NCI-H2227 treated with DMSO at 0.1 percent for 48 hours (cell line): ENCODE measurements at places on chromosomes 2 and 18.

GRCh38 chr2:23246992-23247683 lies 137.8 kb upstream of the KLHL29 start:
- DNase-seq = no peak

DNA sequence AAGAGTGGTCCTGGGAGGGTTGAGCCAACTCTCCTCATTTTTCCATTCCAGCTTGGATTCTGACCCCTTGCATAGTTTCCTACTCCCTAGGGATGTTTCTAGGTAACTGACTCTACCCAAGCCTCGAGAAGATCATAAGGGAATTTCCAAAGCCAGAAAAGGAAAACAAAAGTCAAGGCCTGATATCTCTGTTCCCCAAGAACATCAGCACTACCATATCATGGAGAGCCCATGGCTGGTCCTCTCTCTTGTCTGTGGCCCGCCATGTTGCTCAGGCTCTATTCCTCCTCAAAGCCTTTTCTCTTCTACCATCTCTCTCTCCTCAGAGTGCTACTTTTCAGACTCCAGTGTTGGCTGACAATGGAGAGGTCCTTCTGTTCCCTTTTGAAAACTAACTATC lies 99.6 kb upstream of the KLF7 start:
- DNase-seq = no peak

- no peak for DNase-seq
These were observed 214.4 kb upstream of the LRATD1 start for GRCh38 chr2:14418115-14418514.

- DNase-seq = no peak
These were observed 486.4 kb downstream of the FBXO15 start for GRCh38 chr18:73660931-73661856.

DNA sequence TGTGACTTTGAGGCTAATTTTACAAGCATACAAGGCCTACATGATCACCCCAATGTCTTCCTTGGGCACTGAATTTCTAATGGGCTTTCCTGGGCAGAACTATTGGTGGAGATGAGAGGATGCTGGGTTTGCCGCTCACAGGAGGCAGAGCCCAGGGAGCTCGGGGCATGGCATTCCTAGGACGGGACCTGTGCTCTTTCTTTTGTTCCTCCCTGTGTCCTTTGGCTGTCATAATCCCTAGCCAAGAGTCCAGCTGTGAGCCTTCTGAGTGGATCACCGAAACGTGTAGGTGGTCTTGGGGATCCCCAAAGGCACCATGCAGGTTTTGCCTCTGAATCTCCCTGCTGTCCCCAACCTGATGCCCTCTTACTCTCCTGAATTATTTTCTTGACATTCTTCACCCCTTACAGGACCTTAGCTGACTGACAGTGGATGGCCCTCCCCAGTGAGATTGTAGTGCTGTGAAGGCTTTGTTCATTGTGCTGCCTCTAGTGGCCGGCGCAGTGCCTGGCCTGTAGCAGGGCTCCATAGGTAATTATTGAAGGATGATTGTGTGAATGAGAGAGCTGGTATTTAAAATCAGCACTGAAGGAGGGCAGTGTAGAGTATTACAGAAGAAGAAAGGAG lies 221.9 kb downstream of the ZNF407 start:
- DNase-seq = no peak

GRCh38 chr18:79637181-79637920 lies 42.3 kb upstream of the CTDP1 start:
- DNase-seq = no peak

- DNase-seq = no peak
These were observed 64.1 kb downstream of the TRAPPC12 start for GRCh38 chr2:3443506-3444084.

DNA sequence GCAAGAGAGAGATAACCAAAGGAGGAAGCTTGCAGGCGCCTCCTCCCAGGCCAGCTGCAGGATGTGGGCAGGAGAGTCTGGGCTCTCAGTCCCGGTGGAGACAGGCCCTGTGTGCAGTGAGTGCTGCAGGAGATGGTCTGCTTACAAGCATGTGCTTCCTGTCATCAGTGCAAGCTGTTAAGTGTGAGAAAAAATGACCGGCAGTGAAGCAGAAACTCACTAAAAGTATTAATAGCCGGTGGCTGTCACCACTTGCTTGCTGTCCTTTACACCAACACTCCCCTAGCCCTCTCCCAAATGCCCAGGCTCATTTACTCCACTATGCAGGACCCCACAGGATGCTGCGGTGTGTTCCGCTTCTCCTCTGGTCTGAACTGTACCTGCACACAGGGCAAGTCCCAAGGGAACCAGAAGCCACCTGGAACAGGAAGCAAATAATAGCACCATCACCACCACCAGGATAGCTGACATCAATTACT lies 435.6 kb upstream of the HS6ST1 start:
- no peak for DNase-seq

DNA sequence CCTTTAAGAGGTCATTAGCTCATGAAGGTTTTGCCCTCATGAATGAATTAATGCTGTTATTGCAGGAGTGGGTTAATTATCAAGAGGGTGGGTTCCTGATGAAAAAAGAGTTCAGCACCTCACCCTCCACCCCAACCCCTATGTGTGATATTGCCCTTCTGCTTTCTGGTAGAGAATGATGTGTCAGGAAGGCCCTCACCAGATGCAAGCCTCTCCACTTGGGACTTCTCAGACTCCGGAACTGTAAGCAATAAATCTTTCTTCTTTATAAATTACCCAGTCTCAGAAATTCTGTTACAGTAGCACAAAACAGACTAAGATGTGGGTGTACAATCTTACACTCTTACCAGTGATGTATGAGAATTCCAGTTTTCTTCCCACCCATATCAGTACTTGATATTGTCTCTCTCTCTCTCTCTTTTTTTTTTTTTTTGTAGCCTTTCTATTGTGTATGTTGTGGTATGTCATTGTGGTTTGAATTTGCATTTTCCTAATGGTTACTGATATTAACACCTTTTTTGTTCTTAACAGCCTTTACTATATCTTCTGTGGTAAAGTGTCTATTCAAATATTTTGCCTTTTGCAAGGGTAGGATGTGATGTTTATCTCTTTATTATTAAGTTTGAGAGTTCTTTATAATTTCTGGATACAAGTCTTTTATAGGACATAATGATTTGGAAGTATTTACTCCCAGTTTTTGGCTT lies 10.4 kb upstream of the MAP2 start:
- no peak for DNase-seq

DNA sequence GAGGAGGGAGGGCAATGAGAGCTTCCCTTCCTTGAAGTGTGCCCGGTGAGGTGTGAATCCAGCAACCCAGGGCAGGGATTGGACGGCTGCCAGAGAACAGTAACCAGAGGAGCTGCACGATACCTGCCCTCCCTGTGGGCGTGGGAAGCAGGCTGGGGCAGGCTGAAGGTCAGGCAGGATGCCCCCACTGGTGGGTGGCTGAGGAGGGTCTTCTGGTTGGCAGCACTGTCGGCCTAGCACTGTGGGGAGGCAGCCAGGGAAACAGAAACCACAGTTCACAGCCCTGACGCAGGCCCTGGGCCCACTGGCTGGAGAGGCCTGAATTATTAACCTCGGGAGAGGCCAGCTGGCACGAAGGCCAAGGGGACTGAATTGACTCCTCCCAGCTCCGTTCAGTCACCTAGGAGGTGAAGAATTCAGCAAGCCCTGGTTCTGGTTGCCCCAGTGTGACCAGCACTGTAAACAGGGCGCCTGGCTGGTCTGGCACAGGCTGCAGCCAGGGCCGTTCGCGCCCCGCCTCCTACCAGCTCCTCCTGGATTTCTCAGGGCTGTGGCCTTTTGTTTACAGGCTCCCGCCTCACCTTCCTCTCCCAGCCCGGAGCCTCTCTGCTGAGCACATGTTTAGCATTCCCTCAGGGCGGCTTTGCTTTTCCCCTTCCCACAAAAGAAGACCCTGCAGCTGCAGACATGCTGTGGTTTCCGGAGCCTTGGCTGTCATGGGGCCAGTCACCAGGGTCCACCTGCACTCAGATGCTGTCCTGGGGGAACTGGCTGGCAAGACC lies 97.8 kb downstream of the B3GNT2 start:
- no peak for DNase-seq

GRCh38 chr2:39216346-39217191 lies 27.2 kb downstream of the CDKL4 start:
- DNase-seq = no peak

DNA sequence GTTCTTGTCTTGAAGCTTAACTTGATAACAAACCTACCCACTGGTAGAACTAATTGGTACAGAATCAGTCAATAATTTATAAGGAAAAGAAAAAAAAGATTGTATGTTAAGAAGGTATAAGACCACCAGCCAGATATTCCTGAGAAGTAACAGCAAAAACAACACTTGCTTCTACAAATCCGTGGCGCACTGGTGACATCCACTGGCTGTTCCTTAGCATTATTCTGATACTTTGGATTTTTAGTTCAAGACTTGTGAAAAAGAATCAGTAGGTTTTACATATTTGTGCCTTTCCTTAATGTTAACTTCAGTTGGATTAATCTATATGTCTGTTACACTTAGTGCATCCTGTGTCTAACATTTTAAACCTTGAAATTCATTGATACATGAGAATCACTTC lies 141.8 kb downstream of the GRB14 start:
- DNase-seq = peak; percentile 84
